ENCODE measurements at places on chromosomes 6 and 20. TPM values are rescaled to one million over a fixed set of nuclear protein-coding genes. Genes with fewer than 3 reads are reported as not detected.

FOXS1 gene
- not detected for polyA plus RNA-seq

SLC26A8 gene
- 2.9 TPM for polyA plus RNA-seq

CALHM4 gene
- polyA plus RNA-seq, result not detected

LRRC73 gene
- 6.4 TPM for polyA plus RNA-seq

SLA2 gene
- polyA plus RNA-seq, result not detected

APOM gene
- 2.4 TPM for polyA plus RNA-seq
